ENCODE measurements at places on chromosomes 1 and 21. TPM values are rescaled to one million over a fixed set of nuclear protein-coding genes. Genes with fewer than 3 reads are reported as not detected.

DNA sequence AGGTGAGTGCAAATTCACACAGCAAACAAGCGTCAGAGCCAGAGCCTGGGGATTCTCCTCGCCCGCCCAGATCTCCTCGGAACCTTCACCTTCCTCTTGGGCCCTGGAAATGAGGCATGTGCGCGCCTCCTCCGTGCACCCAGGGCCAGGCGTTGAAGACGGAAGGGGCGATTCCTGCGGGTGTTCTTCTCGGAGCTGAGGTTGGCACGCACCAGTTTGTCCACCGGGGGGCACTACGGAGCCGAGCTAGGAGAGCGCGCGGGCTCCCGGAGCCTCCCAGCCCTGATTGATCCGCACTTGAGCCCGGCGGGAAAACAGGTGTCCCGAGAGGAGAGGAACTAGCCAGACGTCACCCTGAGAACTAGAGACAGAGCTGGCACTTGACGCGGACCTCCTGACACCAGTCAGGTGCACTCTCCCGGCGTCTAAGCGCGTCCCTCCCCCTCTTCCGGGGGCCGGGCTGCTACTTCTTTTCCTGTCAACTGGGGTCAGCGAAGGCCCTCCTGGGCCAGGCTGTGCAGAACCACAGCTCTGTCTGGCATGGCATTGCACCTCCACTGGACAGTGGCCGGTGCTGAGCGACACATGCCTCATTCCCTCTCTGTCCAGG, 18.3 kb upstream of the SERINC2 start:
- no peaks in the 10 kb centered on the region for H3K4me1 ChIP-seq
- no peaks in the 10 kb centered on the region for H3K27me3 ChIP-seq
- peak; percentile 94 for DNase-seq
- H3K27ac ChIP-seq, result no peak overlapping the region
- peak overlapping the region; percentile 24 for H3K4me3 ChIP-seq

DNA sequence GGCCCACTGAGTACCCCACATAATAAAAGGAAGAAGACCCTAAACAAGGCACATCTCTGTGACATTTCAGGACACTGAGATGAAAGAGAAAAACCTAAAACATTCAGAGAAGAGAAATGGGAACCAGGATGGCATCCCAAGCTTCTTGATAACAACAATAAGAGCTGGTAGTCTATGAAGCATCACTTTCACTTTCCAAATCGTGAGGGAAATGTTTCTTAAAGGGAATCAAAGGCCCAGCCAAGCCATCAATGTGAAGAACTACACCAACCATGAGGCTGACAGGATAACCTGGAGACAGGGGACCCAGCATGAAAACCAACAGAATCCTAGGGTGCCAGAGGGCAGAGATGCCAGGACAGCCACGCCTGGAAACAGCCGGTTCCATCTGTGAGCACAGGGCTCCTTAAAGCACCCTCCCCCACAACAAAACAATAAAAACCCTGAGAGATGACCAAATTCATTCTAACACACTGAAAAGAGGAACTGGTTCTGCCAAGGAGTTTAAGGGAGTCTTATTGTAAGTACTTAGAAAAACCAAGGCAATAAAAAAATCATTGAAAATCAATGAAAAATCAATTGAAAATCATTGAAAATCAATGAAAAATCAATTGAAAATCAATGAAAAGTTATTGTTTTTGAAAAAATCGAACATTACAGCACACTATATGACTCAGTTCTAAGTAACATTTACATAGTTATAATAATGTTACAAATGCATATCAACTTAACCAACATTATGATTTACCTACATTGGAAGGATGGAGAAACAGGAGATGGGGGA, 141.5 kb upstream of the ERG start:
- H3K36me3 ChIP-seq, result no peaks in the 10 kb centered on the region
- no peaks in the 10 kb centered on the region for H3K4me1 ChIP-seq
- no peak overlapping the region for H3K27ac ChIP-seq
- no peak for DNase-seq
- H3K4me3 ChIP-seq, result no peak overlapping the region

C1orf141 gene
- not detected for total RNA-seq

DNA sequence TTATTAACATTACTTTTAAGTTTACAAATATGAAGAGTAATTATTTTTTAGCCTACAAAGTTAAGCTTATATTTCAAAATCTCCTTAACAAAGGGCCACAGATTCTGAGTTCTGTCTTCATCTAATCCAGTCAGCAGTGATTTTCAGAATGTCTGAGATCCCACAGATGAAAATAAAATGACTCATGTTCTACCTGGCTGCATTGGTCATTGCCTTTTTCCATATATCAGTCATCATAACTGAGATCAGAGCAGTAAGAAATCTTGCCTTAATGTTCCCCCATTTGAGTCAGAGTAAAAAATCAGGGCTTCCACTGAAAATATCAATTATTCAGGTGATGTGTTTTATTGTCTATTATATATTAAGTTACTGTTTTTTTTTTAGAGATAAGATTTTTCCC, 416.1 kb downstream of the MRPL39 start:
- H3K36me3 ChIP-seq, result no peaks in the 10 kb centered on the region
- H3K4me1 ChIP-seq, result no peaks in the 10 kb centered on the region
- H3K27me3 ChIP-seq, result no peaks in the 10 kb centered on the region
- H3K4me3 ChIP-seq, result no peak overlapping the region

UTS2 gene
- not detected for total RNA-seq

- H3K27ac ChIP-seq, result no peak overlapping the region
- H3K4me1 ChIP-seq, result no peaks in the 10 kb centered on the region
- no peak for DNase-seq
- H3K27me3 ChIP-seq, result no peaks in the 10 kb centered on the region
- H3K36me3 ChIP-seq, result no peaks in the 10 kb centered on the region
Observed at GRCh38 chr1:222790520-222790919, 24.3 kb upstream of the DISP1 start.

BGLAP gene
- total RNA-seq, result not detected

SH3BGR gene
- total RNA-seq, result not detected

GRCh38 chr1:30232288-30232899, 491.0 kb downstream of the MATN1 start:
- H3K4me3 ChIP-seq, result no peak overlapping the region
- H3K27me3 ChIP-seq, result no peaks in the 10 kb centered on the region
- no peaks in the 10 kb centered on the region for H3K36me3 ChIP-seq
- no peak for DNase-seq
- H3K27ac ChIP-seq, result no peak overlapping the region

DNA sequence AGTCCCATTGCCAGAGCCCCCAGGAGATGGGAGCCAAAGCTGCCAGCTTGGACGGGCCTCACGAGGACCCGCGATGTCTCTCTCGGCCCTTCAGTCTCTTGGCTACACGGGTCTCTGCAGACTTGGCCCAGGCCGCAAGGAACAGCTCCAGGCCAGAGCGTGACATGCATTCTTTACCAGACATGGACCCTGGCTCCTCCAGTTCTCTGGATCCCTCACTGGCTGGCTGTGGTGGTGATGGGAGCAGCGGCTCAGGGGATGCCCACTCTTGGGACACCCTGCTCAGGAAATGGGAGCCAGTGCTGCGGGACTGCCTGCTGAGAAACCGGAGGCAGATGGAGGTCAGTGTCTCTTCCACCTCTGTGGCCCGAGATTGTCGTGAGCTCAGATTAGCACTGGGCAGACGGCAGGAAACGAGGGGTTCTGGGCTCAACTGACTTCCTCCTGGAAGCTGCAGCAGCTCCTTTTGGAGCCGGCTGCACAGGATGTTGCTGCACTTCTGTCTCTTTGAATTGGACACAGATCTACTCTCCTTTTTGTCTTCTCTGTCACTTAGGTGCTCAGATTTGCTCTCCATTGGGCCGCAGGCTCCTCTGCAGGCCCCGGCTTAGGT, 68.0 kb downstream of the DISC1 start:
- no peak overlapping the region for H3K4me3 ChIP-seq
- no peak for DNase-seq
- H3K27ac ChIP-seq, result no peak overlapping the region

DNA sequence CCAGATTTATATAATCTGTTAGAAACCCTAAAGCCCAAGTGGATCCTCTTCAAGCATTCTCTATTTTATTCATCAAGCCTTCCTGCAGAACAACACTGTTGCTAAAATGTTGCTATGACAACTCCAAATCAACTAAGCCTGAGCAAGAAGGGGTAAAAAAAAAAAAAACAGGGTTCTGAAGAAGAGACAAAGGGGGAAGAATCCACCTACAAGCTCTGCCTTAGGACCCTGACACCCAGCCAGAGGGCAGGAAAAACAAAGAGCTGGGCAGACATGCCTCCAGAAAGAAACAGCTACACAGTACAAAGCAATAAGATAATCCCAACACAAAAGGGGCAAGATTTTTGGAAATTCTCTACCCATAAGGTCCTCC, 1.3 kb downstream of the USF1 start:
- peaks cover 5% of the 10 kb centered on the region for H3K4me1 ChIP-seq
- no peaks in the 10 kb centered on the region for H3K27me3 ChIP-seq
- DNase-seq, result no peak
- H3K27ac ChIP-seq, result peak overlapping the region; percentile 93

LDLRAD2 gene
- total RNA-seq, result 3.3 TPM

- no peak overlapping the region for H3K4me3 ChIP-seq
- H3K4me1 ChIP-seq, result no peaks in the 10 kb centered on the region
- no peaks in the 10 kb centered on the region for H3K36me3 ChIP-seq
- H3K27me3 ChIP-seq, result no peaks in the 10 kb centered on the region
Observed at GRCh38 chr1:172719066-172719627, 60.2 kb downstream of the FASLG start.

FAM72C gene
- total RNA-seq, result 0.47 TPM

GRCh38 chr1:162357681-162358266, 18.9 kb downstream of the SPATA46 start:
- H3K27me3 ChIP-seq, result no peaks in the 10 kb centered on the region
- H3K27ac ChIP-seq, result no peak overlapping the region
- DNase-seq, result no peak
- H3K4me3 ChIP-seq, result no peak overlapping the region
- H3K4me1 ChIP-seq, result no peaks in the 10 kb centered on the region
- no peaks in the 10 kb centered on the region for H3K36me3 ChIP-seq

GRCh38 chr1:46215504-46215903, 12.4 kb downstream of the LURAP1 start:
- DNase-seq, result no peak
- H3K36me3 ChIP-seq, result no peaks in the 10 kb centered on the region
- no peak overlapping the region for H3K27ac ChIP-seq
- no peaks in the 10 kb centered on the region for H3K27me3 ChIP-seq
- H3K4me3 ChIP-seq, result no peak overlapping the region

DNA sequence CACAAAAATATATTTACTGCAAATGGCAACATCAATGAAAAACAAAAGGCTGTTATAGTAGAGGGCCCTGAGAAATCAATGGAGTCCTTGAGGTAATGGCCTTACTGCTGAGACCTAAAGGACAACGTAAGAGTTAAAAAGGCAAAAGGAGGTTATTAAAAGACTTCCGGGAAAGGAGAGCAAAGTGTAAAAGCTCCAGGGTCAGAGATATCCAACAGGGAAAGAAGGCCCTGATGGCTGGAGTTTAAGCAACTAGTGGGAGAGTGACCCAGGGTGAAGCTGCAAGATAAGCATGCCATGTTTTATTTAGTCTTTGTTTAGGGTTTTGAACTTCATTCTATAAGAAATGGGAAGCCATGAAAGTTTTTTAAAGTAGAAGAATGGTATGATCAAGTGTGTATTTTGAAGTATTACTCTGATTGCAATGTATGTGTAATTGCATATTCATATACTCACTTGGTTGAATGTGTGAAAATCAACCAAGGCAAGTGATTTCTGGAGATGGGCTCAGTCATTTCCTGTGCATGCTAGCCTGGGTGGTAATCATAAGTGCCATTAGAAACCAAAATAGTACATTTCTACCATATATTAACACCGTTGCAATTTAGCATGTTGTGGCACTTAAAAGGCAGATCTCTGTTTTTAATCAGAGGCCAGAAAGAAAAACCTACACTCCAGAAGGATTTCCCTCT, 5.3 kb upstream of the DPYD start:
- H3K4me1 ChIP-seq, result no peaks in the 10 kb centered on the region
- no peak overlapping the region for H3K4me3 ChIP-seq
- no peak for DNase-seq
- no peaks in the 10 kb centered on the region for H3K36me3 ChIP-seq
- no peak overlapping the region for H3K27ac ChIP-seq

DNA sequence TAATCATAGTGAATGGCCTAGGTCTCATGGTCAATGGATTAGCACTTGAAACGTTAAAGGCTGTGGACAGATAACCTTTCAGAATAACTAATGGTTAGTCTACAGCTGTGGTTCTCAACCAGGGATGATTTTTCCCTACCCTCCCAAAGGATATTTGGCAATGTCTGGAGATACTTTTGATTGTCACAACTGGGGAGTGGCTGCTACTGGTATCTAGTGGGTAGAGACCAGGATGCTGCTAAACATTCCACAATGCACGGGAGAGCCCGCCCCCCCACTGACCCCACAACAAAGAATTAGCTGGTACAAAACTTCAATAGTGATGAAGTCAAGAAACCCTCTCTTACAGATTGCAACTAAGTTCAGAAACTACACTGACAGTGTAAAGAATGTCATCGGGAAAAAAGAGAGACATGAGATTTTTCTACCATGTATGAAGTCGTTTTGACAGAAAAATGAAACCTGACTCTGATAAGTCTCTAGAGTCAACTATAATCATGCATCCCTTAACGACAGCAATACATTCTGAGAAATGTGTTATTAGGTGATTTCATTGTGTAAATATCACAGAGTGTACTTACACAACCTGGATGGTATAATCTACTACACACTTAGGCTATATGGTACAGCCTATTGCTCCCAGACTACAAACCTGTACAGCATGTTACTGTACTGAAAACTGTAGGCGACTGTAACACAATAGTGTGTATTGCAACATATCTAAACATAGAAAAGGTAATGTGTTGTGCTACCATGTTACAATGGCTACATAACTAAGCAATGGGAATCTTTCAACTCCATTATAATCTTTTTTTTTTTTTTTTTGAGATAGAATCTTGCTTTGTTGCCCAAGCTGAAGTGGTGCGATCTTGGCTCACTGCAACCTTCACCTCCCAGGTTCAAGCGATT, 49.7 kb upstream of the PRDX6 start:
- no peak overlapping the region for H3K27ac ChIP-seq
- no peak overlapping the region for H3K4me3 ChIP-seq
- H3K4me1 ChIP-seq, result no peaks in the 10 kb centered on the region
- H3K27me3 ChIP-seq, result no peaks in the 10 kb centered on the region
- DNase-seq, result no peak

GRCh38 chr1:73205294-73205973, 923.1 kb upstream of the NEGR1 start:
- no peaks in the 10 kb centered on the region for H3K4me1 ChIP-seq
- no peak for DNase-seq
- no peak overlapping the region for H3K4me3 ChIP-seq
- H3K36me3 ChIP-seq, result no peaks in the 10 kb centered on the region
- H3K27ac ChIP-seq, result no peak overlapping the region
